ENCODE measurements at places on chromosomes 2 and 18.
A peak's percentile ranks its signal among the peaks of the same experiment; 100 is the strongest.

DNA sequence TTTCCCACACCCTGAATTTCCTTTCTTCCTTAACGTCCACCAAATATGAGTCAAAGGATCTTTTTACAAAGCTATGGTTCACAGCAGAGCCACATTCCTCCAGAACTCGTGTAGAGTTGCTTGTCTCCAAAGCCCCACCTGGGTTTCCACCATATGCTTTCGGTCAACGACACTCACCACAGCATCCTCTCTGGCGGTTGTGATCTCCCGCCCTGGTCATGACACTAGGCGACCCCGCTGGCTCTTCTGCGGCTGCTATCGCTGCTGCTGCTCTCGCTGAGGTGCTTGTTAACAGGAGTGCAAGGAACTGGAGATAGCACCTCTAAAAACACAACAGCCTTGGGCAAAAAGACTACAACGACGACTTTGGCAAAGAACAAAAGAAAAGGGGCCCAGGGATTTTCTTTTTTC is 340 bp downstream of the SLC40A1 start:
- DNase-seq: peak; percentile 44

DNA sequence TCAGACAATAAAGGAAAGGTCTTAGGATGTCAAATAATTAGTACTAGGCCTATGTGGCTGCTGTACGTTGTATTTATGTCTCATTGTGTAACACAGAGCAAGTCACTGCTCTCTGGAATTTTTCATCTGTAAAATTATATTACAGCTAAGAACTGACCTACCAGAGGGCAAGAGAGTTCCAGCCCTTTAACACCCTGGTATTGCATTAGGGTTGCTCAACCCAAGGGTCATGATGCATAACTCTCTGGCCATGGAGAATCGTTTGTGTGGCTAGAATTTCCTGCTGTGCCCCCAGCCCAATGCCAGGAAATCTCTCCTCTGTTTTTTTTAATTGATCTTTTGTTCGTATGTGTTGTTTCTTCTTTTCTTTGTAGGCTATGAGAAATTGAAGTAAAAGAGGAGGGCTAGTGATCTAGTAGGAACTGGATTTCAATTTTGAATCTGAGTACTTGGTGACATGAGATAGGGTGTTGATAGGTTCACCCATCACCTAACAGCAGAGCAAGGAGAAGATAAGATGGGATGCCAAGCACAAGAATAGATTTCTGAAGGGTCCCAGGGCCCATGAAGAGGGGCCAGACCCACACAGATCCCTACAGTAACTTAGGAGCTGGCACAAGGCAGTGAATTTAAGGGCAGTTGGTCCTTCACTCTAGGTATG is 571.2 kb upstream of the TNP1 start:
- DNase-seq: no peak

- DNase-seq: no peak
Measured at GRCh38 chr2:126893606-126894005, 5.1 kb upstream of the TEX51 start.

- no peak for DNase-seq
Measured at GRCh38 chr18:45376193-45376592, 239.1 kb upstream of the SLC14A2 start.

DNA sequence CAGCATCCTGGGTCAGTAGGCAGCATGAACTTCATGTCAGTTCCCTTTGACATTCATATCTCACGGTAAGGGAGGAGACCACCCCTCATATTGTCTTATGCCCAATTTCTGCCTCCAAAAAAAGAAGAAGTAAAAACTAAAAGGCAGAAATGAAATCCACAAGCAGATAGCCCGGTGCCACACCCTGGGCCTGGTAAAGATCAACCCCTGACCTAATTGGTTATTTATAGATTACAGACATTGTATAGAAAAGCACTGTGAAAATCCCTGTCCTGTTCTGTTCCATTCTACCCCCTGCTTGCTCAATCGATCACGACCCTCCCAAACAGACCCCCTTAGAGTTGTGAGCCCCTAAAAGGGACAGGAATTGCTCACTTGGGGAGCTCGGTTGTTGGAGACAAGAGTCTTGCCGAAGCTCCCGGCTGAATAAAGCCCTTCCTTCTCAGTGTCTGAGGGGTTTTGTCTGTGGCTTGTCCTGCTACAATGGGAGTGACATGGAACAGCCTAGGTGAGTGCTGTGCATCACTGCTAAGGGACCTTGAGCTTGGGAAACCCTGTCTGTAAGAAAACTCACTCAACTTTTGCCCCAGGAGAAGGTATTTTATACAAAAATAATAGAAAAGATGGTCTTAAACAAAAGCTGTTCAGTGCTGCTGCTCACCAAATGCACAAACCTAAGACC is 11.1 kb downstream of the NDUFV2 start:
- no peak for DNase-seq

GRCh38 chr2:161710131-161710915 is 86.1 kb downstream of the SLC4A10 start:
- DNase-seq: no peak

- DNase-seq: no peak
Measured at GRCh38 chr2:208039376-208040110, 14.2 kb upstream of the PLEKHM3 start.
